ENCODE measurements at places on chromosomes 2 and 18.
A peak's percentile ranks its signal among the peaks of the same experiment; 100 is the strongest.

- DNase-seq = peak; percentile 38
Observed at GRCh38 chr2:195498176-195498575, 158.8 kb upstream of the SLC39A10 start.

DNA sequence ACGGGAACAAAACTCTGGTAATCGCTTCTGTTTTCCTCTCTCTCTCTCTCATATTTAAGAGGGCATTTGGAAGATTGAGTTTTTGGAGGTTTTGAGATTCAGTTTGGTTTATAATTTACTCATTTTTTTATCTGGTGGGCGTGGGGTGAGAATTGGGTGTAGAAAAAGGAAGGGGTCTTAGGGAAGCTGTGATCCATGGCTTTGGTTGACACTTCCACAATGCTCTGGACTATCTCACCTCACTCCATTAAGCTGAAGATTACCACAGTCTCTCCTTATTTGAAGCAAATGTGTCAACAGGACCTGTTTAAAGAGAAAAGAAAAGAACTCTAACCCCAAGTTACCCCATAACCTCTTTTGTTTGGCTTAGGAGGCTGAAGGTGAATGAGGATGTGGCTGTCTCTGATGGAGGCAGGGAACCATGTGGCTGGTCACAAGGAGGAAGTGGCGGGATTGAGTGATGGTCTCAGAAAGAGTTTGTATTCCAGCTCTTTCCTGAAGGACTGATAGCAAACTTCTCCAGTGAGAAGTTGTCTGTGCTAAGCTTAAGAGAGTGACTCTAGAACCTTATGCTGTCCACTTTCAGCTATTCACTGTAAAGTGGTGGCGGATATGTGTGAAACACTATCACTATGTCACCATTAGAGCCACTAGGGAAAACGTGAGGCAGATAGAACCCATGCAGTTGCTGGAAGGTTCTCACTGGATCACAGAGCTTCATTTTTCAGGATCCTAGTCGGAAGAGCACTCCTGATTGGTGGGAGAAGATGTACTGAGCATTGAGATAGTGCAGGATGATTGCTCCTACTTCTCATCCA lies 934 bp downstream of the ZNF804A start:
- DNase-seq = no peak

DNA sequence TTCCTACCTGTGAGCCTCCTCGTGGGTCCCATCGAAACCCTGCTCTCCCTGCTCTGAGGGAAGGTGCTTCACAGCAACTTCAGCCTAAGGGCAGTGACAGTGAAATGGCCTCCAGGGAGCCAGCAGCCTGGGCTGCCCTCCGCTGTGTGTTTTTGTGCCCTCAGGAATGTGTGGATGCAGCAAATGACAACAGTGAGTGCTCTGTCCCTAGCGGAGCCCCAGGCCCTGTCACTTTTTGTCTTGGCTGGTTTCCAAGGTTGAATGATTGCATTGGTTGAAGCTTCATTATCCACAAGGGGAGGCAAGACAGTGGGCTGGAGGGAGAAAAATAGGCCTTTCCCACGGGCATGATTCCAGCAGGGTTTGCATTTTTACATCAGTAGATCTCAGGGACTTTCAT lies 42.9 kb downstream of the STON1 start:
- DNase-seq = no peak

- DNase-seq = no peak
Observed at GRCh38 chr18:76988031-76988826, 144.4 kb downstream of the MBP start.

- DNase-seq = no peak
Observed at GRCh38 chr2:147538088-147538487, 306.7 kb upstream of the ACVR2A start.

DNA sequence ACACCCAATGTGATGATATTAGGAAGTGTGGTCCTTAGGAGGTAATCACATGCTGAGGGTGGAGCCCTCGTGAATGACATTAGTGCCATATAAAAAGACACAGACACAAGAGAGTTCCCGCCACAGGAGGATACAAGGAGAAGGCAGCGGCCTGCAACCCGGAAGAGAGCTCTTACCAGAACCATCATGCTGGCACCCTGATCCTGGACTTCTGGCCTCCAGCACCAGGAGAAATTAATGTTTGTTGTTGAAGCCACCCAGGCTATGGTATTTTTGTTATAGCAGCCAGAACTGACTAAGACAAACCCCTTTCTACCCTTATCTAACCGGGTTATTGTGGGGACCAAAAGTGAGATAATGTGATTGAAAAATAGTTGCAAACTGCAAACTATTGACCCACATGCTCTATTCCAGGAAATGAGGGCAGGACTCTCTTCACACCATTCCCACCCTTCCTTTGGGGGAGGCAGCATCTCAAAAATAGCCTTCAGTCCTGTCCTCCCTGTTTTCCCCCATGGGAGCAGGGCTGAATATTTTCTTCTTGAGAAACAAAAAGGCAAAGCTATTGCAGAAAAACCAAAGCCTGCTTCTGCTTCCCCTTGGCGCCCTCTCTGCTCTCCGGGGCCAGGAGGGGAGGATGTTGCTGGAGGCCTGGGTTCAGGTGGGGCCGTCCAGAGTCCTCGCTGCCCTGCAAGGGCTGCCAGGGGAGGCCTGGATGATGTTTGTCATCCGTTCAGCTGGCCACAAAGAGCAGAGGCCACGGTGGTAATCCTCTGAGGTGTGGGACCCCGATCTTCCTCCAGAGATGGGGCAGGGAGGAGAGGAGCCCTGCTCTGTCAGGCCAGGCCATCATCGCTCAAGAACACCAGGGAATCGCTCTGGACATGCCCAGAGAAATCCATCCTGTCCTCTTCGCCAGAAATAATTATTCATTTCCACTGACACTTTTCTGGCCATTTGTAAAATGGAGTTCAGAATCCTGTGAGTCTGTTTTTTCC lies 73.8 kb upstream of the HAAO start:
- no peak for DNase-seq

DNA sequence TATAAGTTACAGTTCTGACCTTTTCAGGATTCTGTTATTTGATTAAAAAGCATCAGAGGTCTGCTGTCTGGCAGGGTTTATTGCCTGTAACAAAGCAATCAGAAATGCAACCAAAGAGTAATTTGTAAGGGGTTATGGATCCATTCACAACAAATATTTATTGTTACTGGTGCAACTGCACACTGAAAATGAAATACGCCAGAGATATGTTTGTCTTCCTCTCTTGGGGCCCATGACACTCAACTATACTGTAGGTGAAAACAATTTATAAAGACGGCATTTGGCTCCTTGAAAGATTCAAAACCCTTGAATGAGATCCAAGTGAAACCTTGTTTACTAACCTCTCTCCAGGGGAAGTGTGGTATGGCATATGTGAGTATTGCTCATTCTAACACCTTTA lies 452.2 kb downstream of the MBD2 start:
- DNase-seq = no peak

DNA sequence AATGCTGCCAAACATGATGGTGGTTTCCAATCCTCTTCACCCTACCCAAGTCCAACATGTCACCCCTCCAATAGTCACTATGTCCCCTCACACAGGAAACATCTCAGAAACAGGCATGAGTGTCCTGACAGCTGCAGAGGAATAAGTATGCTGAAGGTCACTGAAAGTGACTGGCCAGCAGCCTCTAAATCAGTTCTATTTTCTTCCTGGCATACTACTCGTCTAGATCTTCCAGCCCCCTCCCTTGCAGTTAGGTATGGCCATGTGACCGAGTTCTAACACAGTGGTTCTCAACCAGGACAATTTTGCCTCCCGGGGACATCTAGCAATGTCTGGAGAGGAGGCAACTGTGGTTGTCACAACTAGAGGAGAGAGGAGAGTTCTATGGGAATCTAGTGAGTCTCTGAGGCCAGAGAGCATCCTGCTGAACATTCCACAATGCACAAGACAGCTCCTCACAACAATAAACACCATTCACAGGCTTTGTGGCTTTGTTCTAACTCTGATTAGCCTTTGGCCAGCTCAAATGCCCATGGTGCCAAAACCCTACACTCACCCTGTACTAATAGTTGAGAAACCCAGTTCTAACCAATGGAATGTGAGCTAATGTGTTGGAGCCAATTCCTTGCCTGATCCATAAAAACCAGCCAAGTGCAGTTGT lies 12.6 kb upstream of the ID2 start:
- DNase-seq = no peak

DNA sequence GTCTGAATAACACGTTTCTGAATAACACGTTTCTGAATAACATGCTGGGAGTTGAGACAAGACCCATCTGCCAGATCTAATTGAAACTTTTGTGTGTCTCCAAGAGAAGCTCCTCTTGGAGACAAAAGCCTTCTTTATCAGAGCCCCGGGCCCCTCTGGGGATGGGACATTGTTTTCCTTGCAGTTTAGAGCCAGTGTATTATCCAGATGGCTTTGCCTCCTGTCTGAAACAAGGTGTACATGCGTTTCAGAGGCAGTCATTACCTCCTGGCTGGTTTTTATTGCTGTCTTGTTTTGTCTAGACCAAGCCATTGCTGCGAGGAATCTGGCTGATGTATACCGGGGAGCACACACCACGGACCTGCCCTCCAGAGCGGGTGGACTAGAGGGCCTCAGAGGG lies 7.8 kb downstream of the FOSL2 start:
- DNase-seq = no peak

- no peak for DNase-seq
Observed at GRCh38 chr18:50751947-50752346, 67.9 kb downstream of the MRO start.

GRCh38 chr2:42961961-42962360 lies 169.6 kb upstream of the HAAO start:
- no peak for DNase-seq

DNA sequence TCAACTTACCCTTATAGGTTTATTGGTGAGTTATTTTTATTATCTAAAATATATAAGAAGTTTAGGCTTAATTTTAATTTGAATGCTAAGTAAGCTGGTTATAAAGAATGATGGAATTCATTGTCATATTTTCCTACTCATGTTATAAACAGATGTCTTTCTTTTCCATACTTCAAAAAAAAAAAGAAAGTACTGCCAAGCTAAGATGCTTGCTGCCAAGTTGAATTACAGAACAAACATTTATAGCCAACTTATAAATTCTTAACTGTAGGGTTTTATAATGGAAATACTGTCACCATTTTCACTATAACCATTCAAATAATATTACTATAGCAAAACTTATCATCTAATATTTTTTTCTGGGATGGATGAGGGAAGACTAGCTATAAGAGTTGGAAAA lies 676.0 kb downstream of the NRXN1 start:
- DNase-seq = no peak

- no peak for DNase-seq
Observed at GRCh38 chr2:114940785-114941458, 498.5 kb downstream of the DPP10 start.

- DNase-seq = no peak
Observed at GRCh38 chr2:45707006-45707405, 55.5 kb downstream of the PRKCE start.

- DNase-seq = no peak
Observed at GRCh38 chr2:100733391-100734187, 86.3 kb upstream of the NPAS2 start.

- DNase-seq = no peak
Observed at GRCh38 chr18:58453913-58454317, 175.0 kb downstream of the ALPK2 start.

DNA sequence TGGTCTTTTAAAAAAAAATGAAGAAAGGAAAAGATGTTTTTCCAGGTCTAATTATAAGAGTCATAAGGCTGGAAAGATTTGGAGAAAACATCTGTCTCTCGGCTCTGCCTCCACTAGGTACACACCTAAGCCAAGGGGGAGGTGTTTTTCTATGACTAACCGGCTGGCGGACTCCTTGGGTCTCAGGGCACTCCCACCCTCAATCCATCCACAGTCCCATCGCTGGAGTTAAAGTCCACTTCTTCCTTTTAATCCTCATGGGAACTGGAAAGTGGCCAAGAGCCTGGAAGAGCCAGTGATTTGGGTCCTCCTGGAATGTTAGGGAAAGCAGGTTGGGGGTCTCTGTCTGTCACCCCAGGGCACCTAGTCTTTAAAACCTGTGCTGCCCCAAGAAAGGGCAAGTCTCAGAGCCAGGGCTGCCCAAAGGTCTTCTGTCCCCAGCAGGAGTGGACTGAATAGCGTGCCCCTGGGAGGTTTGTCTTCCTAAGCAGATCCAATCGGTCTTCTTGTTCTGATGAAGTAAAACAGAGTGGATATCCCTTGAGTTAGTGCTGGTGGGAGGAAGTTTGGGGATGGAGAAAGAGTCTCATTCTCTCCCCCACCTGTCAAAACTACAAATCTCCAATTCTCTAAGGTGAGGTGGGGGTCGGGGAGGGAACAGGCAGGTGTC lies 66.4 kb downstream of the MCFD2 start:
- peak; percentile 58 for DNase-seq

- peak; percentile 56 for DNase-seq
Observed at GRCh38 chr2:45962177-45962921, 310.9 kb downstream of the PRKCE start.

DNA sequence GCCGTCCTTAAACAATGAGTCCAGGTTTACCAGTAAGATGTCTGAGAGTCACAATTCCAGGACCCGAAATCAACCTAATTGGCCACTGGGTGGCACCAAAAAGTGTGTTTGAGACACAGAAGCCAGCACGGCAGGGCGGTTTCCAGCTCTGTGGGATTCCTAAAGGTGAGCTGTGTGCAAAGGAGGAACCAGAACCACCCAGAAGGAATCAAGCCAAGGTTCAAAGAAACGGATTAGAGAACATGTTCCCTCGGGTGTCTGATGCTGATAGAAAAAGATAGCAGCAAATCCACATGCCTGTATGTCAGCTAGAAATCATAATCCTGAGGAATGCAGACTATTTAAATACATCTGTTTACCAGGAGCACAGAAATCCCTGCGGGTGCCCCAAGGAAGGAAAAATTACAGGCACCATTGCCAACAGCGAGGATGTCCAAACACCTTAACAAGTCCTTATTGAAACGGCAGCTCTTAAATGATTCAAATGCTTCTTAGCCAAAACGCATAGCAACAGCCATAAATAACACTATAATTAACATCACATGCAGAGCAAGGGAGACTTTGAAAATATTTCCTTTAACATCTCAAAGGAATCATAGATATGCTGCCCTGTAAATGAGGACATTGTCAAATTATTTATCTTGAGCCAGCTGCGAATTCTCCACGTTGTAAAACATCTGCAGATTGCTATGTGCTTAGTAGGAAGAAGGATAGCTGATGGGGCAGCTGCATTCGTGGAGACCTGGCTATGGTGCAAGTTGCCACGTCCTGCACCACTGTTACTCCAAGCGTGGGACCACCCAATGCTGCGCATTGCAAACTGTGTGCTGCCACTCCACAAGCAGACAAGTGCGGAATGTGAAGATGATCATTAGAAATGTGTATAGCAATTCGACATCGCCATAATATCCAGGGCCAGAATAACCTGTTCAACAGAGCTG lies 318.7 kb upstream of the NCKAP5 start:
- peak; percentile 80 for DNase-seq

DNA sequence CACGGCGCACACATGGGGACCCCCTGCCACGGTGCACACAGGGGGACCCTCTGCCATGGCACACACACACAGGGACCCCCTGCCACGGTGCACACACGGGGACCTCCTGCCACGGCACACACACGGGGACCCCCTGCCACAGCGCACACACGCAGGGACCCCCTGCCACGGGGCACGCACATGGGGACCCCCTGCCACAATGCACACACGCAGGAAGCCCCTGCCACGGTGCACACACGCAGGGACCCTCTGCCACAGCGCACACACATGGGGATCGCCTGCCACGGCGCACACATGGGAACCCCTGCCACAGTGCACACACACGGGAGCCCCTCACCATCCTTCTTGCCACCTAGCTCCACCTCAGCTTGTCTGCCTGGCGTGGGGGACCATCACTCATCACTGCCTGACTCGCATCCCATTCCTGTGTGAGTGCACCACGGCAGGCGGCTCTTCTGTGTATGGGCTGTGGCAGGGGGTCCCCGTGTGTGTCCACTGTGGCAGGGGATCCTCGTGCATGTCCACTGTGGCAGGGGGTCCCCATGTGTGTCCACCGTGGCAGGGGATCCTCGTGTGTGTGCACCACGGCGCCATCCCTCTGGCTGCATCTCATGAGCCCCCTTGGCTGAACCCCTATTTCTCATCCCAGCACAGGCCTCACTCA lies 206.7 kb downstream of the EIPR1 start:
- no peak for DNase-seq

Measured in mucosa of gallbladder (tissue), 1 donor.